EL (cell line): ENCODE measurements at places on chromosomes 13 and 19.

GRCh38 chr19:28436320-28436719 lies 776.6 kb downstream of the UQCRFS1 start:
- DNase-seq: no peak

DNA sequence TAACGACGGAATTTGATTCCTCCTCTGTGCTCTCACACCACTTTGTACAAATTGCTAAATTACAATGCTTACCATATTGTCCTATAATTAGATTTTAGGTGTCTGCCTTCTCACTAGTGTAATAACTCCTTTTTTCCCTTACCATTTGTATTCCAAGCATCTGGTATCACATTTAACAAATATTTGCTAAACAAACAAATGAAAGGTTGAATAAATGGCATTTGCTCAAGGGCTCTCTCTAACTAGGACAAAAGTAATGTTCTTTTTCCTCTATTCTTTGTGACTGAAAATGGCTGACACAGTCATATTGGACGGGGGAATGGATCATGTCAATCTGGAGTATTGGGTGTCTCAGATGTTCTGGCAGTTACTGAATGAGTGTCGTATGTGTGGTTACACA lies 99.7 kb downstream of the ENOX1 start:
- DNase-seq: peak; percentile 2

- no peak for DNase-seq
Measured at GRCh38 chr19:14078411-14078810, 5.8 kb downstream of the MISP3 start.

- peak; percentile 15 for DNase-seq
Measured at GRCh38 chr13:48449656-48450055, 36.7 kb upstream of the LPAR6 start.

GRCh38 chr13:105841286-105841685 lies 694.2 kb downstream of the EFNB2 start:
- DNase-seq: no peak

GRCh38 chr13:108313382-108313781 lies 43.9 kb downstream of the TNFSF13B start:
- no peak for DNase-seq

DNA sequence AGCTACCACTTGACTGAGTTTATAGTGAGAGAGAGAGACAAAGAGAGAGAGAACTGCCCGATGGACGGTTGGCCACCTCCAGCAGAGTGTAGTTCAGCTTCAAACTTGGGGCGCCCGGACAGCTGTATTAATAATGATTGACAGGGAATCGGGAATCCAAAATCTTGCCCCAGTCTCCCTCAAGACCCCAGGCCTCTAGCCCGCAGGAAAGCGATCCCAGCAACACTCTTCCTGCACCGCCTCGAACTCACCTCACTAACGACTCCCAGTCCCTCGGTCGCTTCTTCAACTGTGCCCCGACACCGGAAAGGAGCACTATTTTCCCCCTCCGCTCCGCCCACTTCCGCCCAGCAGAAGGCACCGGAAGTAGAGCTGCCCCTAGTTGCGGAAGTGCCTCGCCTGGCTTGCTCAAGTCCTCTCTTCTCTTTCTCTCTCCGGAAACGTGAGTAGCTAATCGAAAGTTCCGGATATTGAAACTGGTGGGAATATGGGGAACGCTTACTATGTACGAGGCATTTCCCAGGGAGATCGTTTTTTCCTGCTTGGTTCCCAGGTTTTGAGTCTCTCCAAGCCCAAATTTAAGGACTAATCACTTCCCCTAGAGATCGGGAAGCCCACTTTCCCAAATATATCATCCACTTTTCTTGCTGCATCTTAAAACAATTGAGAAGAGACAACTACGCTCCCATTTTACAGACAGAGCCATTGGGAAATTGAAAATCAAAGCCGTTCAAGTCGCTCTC lies at the start of gene NOSIP:
NOSIP (minus strand) TSS at position 293 of the 743 bp plus-strand sequence. CDS start 19,865 bp downstream, outside the sequence.
- peak; percentile 96 for DNase-seq

GRCh38 chr19:42095814-42096230 lies 19.9 kb downstream of the ZNF574 start:
- no peak for DNase-seq

DNA sequence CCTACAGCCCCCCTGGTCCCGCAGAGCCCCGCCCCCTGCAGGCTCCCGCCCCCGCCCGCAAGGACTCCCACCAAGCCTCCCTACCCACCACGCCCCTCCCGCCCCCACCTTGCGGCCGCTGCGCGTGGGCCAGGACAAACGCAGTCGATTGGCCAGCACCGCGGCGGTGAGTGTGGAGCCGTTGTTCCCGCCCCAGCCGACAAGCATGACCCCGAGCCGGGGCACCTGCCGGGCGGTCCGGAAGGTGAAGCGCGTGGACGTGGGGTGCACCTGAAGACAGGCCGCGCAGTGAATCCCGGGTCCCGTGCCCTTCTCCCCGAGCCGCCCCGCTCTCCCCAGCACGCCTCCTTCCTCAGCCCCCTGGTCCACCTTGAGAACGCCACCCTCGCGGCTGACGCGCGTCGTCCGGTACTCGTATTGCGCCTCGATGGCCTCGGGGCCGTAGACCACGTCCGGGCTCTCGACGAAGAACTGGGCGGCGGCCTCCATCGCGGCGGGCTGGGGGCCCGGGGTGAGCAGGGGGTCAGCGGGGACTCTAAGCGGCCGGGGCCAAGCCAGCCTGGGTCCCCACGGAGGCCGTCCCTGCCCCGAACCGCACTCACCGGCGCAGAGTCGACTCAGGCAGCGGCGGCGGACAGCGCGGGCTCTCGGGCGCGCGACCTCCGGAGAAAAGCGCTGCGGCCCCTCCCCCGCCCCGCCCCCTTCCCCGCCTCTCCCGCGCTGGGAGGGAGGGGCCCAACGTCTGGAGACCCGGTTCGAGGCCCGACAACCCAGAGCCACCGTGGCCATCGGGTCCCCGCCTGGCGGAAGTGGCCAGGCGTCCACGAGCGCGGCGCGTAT lies at the start of gene ISYNA1:
ISYNA1 (minus strand) TSS at position 643 of the 840 bp plus-strand sequence; CDS start at position 489, 154 bp downstream.
- peak; percentile 59 for DNase-seq

DNA sequence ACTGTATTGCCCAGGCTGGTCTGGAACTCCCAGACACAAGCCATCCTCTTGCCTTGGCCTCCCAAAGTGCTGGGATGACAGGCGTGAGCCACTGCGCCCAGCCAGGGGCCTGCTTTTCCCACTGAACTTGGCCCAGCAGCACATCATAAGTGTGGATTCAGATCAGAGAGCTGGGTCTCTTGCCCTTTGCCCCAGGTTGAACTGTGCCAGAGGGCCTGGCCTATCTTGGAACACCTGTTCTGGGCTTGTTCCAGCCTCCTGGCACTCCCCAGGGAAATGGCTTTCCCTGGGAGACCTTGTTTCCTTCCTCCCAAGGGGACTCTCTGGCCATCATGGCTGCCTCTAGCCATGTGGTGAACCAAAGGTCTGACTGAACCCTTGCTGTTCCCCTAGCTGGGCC lies 3.4 kb downstream of the CC2D1A start:
- no peak for DNase-seq

DNA sequence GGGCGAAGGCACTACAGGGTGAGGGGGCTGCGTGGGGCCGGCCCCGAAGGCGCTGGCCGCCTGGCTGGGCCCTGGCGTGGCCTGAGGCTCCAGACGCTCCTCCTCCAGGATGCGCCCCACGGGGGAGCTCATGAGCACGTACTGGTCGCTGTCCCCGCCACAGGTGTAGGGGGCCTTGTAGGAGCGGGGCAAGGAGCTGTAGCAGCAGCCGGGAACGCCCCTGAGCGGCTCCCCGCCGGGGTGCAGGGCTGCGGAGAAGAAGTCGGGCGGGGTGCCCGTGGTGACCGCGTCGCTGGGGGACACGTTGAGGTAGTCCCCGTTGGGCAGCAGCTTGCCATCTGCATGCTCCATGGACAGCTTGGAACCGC lies 3.0 kb downstream of the IRS2 start:
- DNase-seq: no peak

DNA sequence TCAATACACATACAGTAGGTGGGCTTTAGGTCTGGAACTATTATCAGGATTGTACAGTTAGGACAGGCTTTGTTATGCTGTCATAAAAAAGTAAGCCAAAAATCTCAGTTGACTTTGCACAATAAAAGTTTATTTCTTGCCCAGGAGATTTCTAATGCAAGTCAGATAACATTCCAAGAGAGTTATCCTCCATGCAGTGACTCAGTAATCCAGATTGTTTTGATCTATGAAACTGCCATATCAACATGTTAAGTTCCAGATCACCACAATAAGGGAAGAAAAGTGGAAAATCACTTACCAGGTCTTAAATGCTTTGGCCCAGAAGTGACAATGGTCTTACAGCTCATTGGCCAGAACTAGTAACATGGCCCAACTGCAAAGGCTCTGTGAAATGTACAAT lies 636.2 kb upstream of the KLF12 start:
- peak; percentile 86 for DNase-seq

DNA sequence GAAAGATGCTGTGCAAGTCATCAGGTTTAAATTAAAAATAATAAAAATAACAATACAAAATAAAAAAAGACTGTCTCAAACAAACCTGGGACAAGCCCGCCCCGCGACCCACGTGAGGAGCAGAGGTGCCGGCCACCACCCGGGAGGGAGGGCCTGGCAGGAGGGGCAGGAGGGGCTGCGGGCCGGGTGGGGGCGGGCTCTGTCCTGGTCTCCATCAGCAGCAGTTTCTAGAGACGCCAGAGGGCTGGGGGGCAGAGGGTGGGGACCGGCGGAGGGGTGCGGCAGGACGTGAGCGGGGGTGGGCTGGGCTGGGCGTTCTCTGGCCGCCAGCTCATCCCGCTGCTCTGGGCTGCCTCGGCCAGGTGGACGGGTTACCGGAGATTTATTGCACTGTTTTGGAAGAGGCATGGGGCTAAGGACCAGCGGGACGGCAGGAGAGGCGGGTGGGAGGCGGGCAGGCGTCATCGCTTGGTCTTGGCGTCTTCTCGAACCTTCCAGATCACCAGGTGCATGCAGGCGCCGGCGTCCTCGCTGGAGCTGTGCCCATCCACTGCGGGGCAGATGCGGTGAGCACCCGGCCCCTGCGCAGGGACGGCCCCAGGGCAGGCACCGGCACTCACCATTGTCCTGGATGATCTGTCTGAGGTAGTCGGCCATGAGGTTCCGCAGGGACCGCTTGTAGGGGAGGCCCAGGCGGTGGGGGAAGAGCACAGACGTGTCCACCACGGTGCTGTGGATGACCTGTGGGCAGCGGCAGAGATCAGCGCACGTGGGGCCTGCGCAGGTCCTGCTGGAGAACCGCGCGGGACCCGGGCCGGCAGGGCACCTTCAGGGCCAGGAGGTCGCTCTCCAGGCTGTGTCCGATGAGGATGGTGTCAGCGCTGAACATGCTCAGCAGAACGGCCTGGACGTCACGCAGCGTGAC lies 3.8 kb upstream of the ATP8B3 start:
- no peak for DNase-seq

- no peak for DNase-seq
Measured at GRCh38 chr19:8421484-8422461, 8.7 kb downstream of the MARCHF2 start.

DNA sequence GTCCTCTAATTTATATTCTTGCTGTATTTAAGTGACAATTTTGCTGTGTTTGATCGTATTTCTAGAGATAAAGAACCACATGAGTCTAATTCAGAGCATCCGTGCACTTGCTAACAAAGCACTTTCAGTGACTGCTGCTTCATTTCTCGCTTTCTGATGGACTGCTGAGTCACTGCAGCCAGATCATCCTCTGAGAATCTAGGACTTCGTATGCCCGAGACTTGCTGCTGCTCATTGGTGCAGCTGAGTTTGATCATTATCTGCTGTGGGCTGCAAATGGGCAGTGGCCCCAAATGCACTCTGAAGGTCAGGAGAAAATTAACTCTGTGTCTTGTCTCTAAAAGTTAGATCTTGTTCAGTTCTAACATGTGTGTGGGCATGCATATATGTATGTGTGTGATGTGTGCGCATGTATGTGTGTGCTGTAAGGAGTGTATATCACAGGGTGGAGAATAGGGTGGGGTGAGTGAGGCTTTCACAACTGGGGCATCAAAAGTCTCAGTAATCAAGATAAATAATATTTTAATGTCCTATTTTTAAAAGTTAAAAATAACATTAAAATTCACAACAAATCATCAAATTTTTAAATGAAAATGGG lies 342.6 kb downstream of the MTUS2 start:
- peak; percentile 85 for DNase-seq

- no peak for DNase-seq
Measured at GRCh38 chr13:97526556-97526955, 92.6 kb downstream of the RAP2A start.

DNA sequence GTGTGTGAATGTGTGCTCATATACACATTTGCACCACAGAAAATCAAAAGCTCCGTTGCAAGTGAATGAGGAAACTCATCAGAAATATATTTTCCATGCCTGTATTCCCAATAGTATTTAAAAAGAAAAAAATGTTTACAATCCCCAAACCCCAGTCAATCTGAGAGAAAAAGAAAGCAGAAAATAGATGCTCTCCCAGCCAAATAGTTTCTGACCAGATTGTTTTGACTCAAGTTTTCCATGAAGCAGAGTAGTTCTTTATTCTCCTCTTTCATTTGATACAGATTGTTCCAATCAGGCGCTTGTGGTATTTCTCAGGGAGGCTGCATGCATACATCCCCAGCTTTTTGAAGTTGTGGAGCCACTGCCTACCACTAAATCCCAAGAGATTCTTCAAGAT lies 110.6 kb downstream of the STARD13 start:
- DNase-seq: no peak

DNA sequence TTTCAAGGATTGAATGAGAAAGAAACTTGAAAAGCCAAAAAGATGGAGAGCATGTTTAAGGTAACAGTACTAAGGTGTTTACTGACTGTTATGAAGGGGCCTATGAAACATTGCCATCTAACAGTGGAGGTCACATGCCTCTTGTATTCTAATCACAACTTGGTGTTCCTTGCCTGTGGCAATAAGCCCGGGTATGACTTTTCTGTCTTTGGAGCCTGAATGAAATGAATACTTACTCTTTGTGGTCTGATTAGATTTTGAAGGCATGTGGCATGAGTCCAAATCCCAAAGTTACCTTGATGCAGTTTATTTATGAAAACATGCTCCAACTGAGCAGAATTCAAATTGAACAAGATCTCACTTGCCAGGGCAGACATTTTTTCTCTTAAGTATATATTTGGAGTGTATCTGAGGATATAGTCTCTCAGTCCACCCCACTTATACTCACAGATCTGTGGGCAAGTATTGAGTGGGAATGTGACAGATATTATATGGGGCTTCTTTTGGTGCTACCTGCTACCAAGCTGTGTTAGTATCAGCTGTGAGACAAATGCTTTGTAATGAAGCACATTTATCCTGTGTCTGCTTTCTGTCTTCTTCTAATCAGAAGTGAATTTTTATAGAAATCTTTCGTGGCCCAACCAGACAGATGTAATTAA lies 67.5 kb downstream of the B3GLCT start:
- no peak for DNase-seq

- DNase-seq: no peak
Measured at GRCh38 chr13:66559093-66559492, 671.0 kb downstream of the PCDH9 start.
